CD4-positive, alpha-beta T cell treated with Interleukin-12 subunit alpha and Interleukin-12 subunit beta, for 1 hour (primary cell): ENCODE measurements at places on chromosomes 7 and 10.

GRCh38 chr10:78964952-78965633 lies 103.7 kb upstream of the ZMIZ1 start:
- no peak for DNase-seq

DNA sequence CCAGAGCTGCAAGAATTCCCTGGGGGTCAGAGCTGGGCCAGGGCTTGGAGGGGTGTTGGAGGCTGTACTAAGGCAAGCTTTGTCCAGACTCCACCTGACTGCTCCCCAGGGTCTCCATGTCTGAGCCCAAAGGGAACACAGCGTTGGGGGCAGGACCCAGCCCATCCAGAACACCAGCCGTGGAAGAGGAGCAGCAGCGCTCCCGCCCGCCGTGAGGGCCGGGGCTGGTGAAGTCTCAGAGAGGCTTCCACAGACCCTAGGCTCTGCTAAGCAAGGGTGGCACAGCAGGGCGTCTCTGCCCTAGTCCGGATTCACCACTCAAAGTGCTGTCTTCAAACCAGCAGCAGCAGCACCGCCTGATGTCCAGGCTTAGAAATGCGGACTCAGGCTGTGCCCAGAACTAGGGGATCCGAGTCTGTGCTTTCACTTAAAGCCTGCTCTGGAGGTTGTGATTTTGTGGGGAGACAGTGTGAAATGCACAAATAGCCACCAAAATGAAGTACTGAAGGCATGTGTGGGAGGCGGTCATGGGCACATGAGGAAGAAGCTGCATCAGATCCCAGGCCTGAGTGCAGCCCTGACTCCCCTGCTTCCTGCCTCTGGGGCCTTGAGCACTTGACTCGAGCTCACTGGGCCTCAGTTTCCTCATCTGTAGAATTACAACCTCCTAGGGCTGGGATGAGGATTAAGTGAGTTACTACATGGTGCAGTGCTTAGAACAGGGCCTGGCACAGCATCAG lies 16.6 kb upstream of the AQP1 start:
- DNase-seq: no peak

DNA sequence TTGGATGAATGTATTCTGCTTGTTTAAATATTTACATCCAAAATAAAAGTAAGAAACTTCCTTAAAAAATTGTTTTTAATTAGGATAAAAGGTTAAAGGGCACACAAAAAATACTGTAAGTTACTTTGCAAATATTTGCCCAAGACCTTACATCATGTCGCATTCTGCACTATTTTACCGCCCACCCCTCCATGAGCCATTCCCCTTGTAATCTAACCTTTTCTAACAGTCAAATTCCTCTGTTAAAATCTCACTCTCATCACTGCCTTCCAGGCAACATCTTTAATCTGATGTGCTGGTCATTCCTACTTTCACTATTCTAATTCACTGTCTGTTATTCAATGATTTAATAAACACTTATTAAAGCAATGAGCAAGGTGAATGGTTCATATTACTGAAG lies 23.2 kb downstream of the TSPAN12 start:
- DNase-seq: no peak

DNA sequence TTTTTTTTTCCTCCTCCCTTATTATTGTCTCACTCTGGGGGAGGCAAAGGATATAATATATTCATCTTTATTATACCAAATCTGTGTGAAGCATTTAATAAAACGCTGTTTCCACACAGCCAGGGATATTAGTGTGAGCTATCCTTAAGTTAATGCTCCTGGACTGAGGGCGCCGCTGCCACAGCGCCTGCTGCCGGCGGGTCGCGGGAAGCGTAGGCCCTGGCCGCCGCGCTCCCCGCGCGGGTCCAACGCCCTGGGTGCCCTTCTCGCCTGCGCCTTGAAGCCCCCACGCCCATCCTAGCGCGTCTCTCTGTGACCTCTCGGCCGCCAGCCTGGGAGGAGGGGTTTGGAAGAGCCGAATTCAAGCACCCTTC lies 9.5 kb upstream of the LBX1 start:
- no peak for DNase-seq

DNA sequence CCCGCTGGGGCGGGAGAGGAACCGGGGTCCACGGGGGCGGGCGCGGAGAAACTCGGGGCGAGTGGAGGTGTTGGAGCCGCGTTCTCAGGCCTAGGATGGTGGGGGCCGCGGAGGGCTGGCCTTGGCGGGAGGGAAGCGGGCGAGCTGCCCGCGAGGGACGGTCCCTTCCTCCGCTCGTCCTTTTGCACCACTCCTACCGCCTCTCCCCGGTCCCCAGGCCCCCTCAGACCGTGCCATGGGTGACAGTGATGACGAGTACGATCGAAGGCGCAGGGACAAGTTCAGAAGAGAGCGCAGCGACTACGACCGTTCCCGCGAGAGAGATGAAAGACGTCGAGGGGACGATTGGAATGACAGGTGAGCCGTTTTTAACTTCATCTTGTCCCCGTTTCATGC lies 451 bp downstream of the SRRT start:
- no peak for DNase-seq

DNA sequence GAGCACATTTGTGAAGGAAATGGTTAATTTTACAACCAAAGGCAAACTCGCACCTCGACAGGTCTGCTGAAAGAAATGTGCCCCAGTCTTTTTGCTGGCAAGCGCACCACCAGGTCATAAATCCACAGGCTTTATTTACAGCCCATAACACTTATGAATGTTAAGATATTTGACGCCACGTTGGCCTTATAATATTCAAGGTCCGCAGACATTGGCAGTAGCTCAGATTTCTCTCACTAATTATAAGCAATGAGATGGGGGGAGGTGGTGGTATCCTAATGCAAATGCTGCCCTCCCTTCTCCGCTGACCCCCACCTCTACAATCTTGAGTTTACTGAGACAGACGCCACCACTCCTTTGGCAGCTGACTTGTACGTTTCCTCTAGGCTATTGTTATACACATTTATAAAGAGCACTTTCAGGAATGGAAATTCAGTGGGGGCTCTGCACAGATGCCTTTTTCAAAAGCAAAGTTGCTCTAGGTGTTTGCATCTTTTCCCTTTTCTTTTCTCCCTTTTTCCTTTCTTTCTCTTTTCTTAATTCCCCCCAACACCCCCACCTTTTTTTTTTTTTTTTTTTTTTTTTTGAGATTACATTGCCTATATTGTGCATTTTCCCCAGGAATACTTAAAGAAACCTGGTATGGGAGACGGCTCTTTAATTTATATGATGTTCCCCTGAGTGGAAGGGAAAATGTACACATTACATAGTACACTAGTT lies 6.7 kb downstream of the TCF7L2 start:
- DNase-seq: no peak

- no peak for DNase-seq
These were observed 8.3 kb downstream of the BRAT1 start for GRCh38 chr7:2546776-2547586.

GRCh38 chr7:149468208-149468607 lies 7.3 kb upstream of the ZNF777 start:
- DNase-seq: no peak

DNA sequence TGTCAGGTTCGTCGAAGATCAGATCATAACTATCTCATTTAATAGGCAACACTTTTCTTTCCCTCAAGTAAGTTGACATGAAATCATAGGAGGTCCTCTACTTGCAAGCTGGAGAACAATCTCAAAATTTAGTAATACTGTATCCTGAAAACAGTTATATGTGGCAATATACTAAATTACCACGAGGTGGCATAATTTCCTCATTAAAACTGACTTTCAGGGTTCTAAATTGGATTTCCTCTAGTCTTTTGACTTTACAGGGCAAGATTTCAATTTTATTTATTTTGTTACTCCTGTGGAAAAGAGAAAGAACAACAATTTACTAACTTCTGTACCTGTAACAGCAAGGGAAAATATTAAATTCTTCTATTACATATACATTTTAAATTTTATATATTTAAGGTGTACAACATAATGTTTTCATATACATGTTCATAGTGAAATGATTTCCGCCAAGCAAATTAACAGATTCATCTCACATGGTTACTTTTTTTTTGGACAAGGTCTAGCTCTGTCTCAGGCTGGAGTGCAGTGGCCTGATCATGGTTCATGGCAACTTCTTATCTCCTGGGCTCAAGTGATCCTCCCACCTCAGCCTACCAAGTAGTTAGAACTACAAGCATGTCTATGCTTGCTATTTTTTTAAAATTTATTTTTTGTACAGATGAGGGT lies 53.4 kb upstream of the CYP2C18 start:
- peak; percentile 13 for DNase-seq

GRCh38 chr7:30321089-30321881 lies 36.9 kb downstream of the ZNRF2 start:
- no peak for DNase-seq

DNA sequence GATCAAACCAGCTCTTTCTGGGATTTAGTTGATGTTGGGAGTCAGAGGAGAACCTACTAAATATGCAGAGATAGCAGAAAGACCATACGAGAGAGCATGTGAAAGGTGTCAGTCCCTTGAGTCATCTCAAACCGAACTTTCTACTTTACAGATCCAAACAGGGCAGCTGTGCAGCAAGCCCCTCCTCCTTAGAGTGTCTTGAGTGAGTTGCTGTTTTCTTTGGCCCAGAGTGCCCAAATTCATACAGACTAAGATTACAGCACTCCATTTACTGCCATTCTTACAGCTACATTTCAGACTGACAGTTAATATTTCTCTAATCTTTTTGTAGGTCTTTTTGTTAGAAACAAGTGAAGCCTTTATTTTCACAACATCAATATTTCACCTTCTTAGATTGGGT lies 53.4 kb downstream of the NRCAM start:
- no peak for DNase-seq

DNA sequence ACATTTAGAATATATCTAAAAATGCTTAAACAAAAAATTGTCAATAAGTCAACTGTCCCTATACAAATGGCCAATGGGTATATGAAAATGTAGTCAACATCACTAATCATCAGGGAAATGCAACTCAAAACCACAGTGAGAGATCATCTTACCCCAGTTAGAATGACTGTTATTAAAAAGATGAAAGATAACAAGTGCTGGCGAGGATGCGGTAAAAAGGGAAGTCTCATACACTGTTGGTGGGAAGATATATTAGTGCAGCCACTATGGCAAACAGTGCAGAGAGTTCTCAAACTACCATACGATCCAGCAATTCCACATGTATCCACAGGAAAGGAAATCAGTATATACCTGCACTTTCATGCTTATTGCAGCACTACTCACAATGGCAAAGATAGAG lies 48.6 kb upstream of the APBB1IP start:
- no peak for DNase-seq

DNA sequence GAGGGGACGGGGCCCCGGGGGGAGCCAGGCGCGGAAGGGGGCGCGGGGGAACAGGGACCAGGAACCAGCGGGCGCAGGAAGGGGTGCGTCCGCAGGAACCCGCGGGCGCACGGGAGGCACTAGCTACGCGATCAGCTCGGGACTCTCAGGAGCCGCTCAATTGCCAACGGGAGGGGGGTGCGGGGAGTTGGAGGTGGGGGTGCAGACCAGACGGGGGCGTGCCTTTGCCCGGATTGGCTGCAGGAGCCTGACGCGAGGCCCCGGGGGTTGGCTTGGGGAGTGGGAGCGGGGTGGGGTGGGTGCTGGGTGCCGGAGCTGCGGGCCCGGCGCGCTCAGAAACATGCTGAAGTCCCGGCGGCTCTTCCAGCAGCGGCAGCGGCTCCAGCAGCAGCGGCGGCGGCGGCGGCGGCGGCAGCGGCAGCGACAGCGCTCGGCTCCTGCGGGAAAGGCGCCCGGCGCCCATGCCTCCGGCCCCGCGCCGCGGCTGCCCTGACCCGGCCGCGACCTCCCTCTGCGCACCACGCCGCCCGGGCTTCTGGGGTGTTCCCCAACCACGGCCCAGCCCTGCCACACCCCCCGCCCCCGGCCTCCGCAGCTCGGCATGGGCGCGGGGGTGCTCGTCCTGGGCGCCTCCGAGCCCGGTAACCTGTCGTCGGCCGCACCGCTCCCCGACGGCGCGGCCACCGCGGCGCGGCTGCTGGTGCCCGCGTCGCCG lies at the start of gene ADRB1:
TSS of gene ADRB1 (plus strand) at position 335 of the 715 bp plus-strand sequence. CDS start at position 602, 267 bp downstream.
- peak; percentile 51 for DNase-seq

- DNase-seq: no peak
These were observed 94.9 kb upstream of the KCNIP2 start for GRCh38 chr10:101938305-101939007.

- no peak for DNase-seq
These were observed 12.5 kb upstream of the GRIFIN start for GRCh38 chr7:2488681-2489080.
